ENCODE measurements at places on chromosomes 1 and 21. TPM values are rescaled to one million over a fixed set of nuclear protein-coding genes. Genes with fewer than 3 reads are reported as not detected.

SLFNL1 gene
- total RNA-seq: 0.53 TPM

GBP4 gene
- total RNA-seq: 9.9 TPM

NGF gene
- total RNA-seq: 3.3 TPM

IQGAP3 gene
- 0.68 TPM for total RNA-seq

- peak; percentile 82 for DNase-seq
Measured at GRCh38 chr1:12618965-12619791, 1.2 kb upstream of the DHRS3 start.
